ENCODE measurements at places on chromosomes 13 and 19.

- DNase-seq = peak; percentile 32
Measured at GRCh38 chr13:53127373-53127772, 98.8 kb downstream of the OLFM4 start.

GRCh38 chr19:44574186-44574950, 39.0 kb upstream of the IGSF23 start:
- DNase-seq = no peak

GRCh38 chr19:35986664-35987570, 8.1 kb upstream of the SDHAF1 start:
- no peak for DNase-seq

GRCh38 chr13:111422348-111422747, 101.9 kb downstream of the TEX29 start:
- DNase-seq = no peak

- no peak for DNase-seq
Measured at GRCh38 chr13:51783428-51784094, 20.4 kb downstream of the DHRS12 start.

GRCh38 chr19:22286151-22286810, at the start of gene ZNF729:
TSS of gene ZNF729 (plus strand) at chr19:22286441. CDS start at chr19:22286526, 85 bp downstream.
- no peak for DNase-seq

DNA sequence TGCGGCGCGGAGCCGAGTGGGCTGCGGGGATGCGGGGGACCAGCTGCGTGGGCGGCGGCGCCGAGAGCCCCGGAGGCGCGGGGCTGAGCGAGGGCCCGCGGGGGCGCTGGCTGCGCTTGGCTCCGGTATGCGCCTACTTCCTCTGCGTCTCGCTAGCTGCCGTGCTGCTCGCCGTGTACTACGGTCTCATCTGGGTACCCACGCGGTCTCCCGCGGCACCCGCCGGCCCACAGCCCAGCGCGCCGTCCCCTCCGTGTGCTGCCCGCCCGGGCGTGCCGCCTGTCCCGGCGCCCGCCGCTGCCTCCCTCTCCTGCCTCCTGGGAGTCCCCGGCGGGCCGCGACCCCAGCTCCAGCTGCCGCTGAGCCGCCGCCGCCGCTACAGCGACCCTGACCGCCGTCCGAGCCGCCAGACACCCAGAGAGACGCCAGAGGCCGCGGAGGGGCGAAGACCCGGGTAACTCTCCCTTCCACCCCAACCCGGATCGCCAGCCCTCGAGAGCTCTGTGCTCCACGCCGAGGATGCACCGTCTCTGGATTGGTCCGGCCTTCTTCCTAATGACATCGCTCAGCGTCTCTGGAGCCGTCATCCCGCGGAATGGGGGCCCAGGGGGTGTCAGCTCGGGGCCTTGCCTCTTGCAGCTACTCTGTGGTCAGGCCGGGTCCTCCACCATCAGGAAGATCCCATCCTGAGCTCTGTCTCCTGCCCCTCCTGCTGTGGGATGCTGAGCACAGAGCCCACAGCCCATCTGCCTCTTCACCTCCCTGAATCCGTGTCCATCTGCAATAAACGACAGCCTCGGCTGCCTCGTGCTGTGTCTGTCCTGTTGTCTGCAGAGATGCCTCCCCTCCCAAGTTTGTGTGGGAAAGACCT, 441 bp downstream of the INAFM1 start:
- no peak for DNase-seq

DNA sequence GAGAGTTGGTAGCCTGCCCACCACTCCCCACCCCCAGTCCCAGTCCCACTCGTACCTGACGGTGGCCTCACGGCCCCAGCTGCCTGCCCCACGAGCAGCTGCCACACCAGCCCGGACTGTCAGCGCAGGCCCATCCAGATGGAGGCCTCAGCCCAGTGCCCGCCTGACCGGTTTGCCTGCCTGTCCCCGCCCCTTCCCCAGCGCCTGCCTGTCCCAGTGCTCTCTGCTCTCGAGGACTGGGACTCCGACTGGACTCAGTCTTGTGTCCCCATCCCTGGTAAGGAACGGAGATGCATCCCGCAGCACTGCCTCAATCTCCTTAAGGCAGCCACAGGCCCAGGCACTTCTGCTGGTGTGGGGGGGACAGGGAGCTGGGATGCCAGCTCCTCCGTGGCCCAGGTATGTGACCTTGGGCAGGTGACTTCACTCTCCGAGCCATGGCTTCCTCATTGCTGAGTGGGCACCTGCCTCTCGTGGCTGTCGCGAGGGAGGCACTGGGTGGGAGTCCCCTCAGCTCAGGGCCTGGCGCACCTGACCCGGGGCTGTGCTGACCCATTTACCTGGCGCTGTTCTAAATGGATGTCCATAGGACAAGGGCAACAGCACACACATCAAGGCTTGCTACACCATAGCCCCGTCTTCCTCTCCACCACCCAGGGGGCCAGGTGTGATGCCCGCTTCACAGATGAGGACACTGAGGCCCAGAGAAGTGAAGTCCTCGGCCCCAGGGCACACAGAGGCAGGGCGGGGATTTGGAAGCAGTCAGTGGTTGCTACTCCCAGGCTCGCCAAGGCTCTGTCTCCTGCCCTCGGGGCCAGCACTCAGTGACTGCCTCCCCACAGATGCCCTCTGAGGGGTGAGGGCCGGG, at the start of gene NKPD1:
TSS of gene NKPD1 (minus strand) at position 113 of the 868 bp plus-strand sequence. CDS start 832 bp downstream, outside the sequence.
- DNase-seq = no peak

- peak; percentile 51 for DNase-seq
Measured at GRCh38 chr13:23960566-23961156, 63.4 kb upstream of the C1QTNF9B start.

DNA sequence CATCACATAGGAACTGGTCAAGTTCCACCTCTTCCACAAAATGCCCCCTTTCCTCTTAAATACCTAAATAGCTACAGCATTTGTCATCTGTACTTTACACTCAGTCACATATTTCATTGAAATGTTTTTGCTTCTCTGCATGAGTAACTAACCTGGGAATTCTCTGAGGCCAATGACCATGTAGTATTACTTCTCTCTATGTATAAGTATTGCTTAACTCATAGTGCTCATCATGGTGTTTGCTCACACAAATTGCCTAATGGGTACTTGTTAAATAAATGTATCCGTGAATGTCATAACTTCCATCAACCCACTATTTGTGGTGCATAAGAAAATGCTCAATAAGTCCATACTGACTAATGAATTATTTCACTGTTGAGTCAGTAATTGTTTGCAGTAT, 115.5 kb downstream of the FGF14 start:
- DNase-seq = peak; percentile 60

- DNase-seq = peak; percentile 50
Measured at GRCh38 chr19:55149078-55150003, at the start of gene TNNT1. TSS of gene TNNT1 (minus strand) at chr19:55149206. CDS start at chr19:55147157, 2,049 bp downstream.

DNA sequence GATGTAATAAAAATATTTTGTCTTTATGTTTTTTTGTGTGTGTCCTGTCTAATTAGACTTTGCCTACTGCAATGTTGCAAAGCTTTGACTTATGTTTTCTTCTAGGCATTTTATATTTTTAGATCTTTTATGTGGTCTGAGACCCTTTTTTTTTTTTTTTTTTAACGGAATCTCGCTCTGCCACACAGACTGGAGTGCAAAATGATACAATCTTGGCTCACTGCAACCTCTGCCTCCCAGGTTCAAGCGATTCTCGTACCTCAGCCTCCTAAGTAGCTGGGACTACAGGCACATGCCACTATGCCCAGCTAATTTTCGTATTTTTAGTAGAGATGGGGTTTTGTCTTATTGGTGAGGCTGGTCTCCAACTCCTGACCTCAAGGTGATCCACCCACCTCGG, 8.5 kb upstream of the ZNF304 start:
- DNase-seq = no peak

DNA sequence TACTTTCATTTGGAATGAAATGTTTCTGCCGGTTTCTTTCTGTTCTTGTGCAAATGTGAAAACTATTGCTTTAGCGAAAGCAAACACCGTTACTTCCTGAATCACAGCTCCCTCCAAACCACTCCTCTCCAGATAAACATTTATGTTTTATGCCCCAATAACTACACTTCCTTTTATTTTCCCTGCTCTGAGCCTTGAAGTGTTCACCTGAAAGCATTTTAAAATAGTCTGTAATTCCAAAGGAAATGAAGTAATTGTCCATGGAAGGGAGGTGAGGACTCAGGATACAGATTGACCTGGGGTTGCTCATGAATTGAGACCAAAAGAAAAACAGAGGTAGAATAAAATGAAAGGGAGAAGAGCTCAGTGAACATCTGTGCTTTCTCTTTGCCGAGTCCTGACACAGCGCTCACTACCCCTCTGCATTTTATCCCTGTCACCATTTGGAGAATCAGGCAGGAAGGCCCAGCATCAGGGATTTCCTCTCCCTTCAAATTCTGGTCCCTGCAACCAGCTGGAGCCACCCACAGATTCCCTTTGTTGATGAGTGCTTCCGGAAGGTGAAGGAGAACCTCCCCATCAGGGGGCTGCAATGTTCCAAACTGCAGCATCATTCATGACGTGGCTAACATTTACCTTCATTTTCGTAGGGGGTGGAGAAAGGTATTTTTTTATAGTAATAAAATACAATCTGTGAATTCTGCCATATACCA, 171.9 kb downstream of the ITGBL1 start:
- DNase-seq = no peak

Data from EL (cell line).